ENCODE measurements at places on chromosomes 13 and 19. TPM values are rescaled to one million over a fixed set of nuclear protein-coding genes. Genes with fewer than 3 reads are reported as not detected.

- H3K27me3 ChIP-seq = no peaks in the 10 kb centered on the region
- peak; percentile 52 for DNase-seq
- H3K4me1 ChIP-seq = peaks cover 23% of the 10 kb centered on the region
- peak overlapping the region; percentile 97 for H3K27ac ChIP-seq
Observed at GRCh38 chr19:58544591-58545285, 874 bp downstream of the TRIM28 start.

GRCh38 chr13:23985060-23985459, 87.8 kb upstream of the C1QTNF9B start:
- H3K27ac ChIP-seq = peak overlapping the region; percentile 68
- no peaks in the 10 kb centered on the region for H3K36me3 ChIP-seq
- no peak for DNase-seq

- H3K4me3 ChIP-seq = no peak overlapping the region
- H3K36me3 ChIP-seq = no peaks in the 10 kb centered on the region
- no peak overlapping the region for H3K27ac ChIP-seq
- H3K4me1 ChIP-seq = no peaks in the 10 kb centered on the region
Observed at GRCh38 chr13:71722206-71722605, 144.8 kb downstream of the DACH1 start.

GRCh38 chr19:49145573-49146407, 9.4 kb downstream of the HRC start:
- H3K27ac ChIP-seq = no peak overlapping the region
- H3K4me1 ChIP-seq = peaks cover 35% of the 10 kb centered on the region

GRCh38 chr19:3963458-3964255, 7.2 kb downstream of the DAPK3 start:
- H3K27me3 ChIP-seq = no peaks in the 10 kb centered on the region
- H3K36me3 ChIP-seq = peaks cover 86% of the 10 kb centered on the region
- H3K4me1 ChIP-seq = no peaks in the 10 kb centered on the region
- no peak overlapping the region for H3K4me3 ChIP-seq
- H3K27ac ChIP-seq = no peak overlapping the region

- H3K4me1 ChIP-seq = no peaks in the 10 kb centered on the region
- no peaks in the 10 kb centered on the region for H3K27me3 ChIP-seq
- no peak overlapping the region for H3K27ac ChIP-seq
- H3K36me3 ChIP-seq = no peaks in the 10 kb centered on the region
Observed at GRCh38 chr19:4425537-4425936, 23.1 kb downstream of the CHAF1A start.

The LRG1 gene
- total RNA-seq = 2.7 TPM

All from thyroid gland (tissue), 4 donors.